T-helper 22 cell (primary cell): ENCODE measurements at places on chromosomes 11 and 22.

GRCh38 chr11:22690871-22691270 is 24.5 kb downstream of the GAS2 start:
- no peak for DNase-seq

DNA sequence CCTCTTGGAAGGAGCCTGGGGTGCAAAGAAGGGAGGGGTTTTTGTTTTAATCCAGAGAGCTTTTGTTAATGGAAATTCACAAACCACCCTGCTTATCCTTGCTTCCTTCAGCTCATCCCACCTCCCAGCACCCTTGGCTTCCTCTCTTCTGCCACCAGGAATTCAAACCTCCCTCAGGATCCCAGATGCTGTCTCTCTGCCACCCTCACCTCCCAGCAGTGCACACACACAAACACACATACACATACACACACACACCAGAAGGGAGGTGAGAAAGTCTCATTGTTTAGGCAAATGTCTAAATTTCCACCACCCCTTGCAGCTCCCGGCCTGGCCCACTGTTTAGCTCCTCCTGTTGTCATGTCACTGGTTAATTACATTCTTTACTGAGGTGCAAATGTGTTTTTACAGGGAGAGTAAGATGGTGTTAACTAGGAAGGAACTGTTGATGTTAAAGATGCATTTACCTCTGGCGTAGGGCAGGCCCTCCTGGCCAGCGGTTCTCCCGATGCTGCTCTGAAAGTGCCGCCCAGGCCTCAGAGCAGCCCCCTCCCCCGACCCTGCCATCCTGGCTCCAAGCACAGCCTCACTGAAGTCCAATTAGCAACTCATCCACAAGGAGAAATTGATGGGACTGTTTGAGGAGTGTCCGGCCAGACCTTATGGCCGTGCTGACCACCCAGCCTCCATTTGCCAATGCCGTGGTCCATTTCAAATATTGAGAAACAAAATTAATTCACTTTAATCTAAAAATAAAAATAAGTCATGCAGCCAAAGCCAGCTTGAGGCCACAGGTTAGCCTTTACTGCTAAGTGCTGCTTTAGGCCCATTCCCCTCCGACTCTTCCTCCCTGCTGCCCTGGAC is 165.4 kb downstream of the FEZ1 start:
- no peak for DNase-seq

DNA sequence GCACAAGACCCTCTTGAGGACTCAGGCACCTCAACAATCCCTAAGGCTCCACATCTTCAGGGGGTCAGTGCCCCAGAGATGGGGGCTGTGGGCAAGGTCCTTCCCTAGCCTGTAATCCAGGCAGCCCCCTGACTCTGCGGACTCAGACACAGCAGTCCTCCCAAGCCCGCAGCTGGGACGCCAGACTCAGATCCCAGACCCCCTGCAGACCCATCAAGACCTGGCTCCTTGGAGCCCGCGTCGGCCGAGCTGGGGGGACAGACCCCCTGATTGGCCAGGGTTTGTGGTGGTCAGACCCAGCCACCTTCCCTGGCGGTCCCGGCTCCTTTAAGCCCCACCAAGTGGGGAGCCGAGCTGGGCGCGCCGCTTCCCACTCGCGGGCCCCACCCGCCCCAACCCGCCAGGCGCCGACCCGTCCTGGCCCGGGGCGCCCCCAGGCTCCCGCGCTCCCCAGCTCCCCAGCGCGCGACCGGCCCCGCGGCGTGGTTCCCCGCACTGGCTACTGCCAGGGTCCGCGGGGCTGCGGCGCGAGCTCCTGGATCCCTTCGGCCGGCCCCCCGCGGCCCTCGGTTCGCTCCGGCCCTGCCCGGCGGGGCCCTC is 458 bp downstream of the OSBPL5 start:
- no peak for DNase-seq

GRCh38 chr11:72802822-72803221 is 9.0 kb upstream of the STARD10 start:
- no peak for DNase-seq

DNA sequence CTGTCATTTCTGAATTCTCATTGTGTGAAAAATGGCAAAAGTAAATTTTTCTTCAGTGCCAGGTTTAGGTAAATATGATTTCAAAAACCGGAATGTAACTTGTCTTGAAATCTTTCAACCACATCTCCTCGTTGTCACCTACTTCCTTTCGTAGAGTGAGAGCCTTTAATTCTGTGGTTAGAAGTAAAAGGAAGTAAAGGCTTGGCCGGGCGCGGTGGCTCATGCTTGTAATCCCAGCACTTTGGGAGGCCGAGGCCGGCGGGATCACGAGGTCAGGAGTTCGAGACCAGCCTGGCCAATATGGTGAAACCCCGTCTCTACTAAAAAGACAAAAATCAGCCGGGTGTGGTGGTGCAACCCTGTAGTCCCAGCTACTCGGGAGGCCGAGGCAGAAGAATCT is 29.8 kb downstream of the SGSM3 start:
- peak; percentile 25 for DNase-seq

DNA sequence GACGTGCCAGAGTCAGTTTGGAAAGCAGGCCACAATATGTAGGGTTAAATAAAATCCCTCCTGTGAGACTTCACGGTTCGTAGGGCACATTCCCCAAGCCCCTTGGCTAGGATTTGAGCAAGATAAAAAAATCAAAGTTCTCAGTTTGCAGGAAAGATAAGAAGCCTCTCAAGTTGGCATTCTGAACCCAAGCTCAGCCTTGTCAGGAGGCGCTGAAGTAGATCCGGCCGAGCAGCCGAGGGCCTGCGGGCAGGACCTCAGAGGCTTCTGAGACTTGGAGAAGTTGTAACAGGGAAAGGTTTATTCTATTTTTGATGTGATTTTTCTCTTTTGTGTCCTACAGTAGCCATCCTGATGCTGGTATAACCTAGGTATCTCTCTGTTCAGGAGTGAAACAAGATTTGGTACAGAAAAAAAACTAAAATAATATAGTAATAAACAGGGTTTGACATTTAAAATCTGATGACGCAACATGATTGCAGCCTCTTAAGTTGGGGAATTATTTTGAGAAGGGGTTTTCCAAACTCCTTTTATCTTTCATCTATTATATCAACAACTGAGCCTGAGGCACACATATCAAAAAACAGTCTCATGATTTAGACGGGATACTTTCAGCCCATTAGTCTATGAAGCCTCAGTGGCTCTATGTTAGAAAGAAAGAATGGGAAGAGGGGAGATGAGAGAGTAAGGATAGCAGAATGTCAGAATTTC is 10.1 kb downstream of the PATE2 start:
- DNase-seq, result no peak

GRCh38 chr11:64592656-64593055 is 1.6 kb downstream of the SLC22A12 start:
- DNase-seq, result no peak

GRCh38 chr11:60589611-60590010 is 74.4 kb downstream of the MS4A13 start:
- no peak for DNase-seq

- no peak for DNase-seq
Measured at GRCh38 chr11:130458410-130458729, 9.9 kb downstream of the ADAMTS15 start.
